ENCODE measurements at places on chromosomes 7 and 10.
A peak's percentile ranks its signal among the peaks of the same experiment; 100 is the strongest.

GRCh38 chr7:149787428-149788299 lies 14.3 kb upstream of the ZNF467 start:
- peak; percentile 18 for DNase-seq

GRCh38 chr10:90168244-90168643 lies 466.9 kb downstream of the KIF20B start:
- no peak for DNase-seq

GRCh38 chr10:23442936-23443335 lies 4.1 kb downstream of the OTUD1 start:
- DNase-seq = no peak

DNA sequence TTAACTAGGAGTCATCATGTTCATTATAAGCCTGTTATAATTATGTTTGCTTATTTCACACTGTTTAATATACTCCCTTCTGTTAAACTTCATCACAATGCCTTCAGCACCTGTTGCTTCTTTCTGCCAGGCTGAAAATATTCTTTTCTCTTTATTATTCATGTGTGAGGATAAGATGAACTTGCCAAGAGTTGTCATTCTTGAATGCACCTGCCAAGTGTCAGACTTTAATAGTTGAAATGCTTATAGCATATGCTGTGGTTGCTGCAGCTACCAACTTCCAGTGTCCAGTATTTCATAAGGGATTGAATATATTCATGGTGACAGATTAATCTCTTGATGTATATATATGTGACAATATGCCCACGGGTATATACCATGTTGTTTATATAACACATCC lies 339.2 kb upstream of the MEOX2 start:
- DNase-seq = no peak

GRCh38 chr7:96685353-96685752 lies 24.3 kb downstream of the SEM1 start:
- DNase-seq = no peak

Measured in suppressor macrophage (primary cell).